ENCODE measurements at places on chromosomes 3 and 15.

DNA sequence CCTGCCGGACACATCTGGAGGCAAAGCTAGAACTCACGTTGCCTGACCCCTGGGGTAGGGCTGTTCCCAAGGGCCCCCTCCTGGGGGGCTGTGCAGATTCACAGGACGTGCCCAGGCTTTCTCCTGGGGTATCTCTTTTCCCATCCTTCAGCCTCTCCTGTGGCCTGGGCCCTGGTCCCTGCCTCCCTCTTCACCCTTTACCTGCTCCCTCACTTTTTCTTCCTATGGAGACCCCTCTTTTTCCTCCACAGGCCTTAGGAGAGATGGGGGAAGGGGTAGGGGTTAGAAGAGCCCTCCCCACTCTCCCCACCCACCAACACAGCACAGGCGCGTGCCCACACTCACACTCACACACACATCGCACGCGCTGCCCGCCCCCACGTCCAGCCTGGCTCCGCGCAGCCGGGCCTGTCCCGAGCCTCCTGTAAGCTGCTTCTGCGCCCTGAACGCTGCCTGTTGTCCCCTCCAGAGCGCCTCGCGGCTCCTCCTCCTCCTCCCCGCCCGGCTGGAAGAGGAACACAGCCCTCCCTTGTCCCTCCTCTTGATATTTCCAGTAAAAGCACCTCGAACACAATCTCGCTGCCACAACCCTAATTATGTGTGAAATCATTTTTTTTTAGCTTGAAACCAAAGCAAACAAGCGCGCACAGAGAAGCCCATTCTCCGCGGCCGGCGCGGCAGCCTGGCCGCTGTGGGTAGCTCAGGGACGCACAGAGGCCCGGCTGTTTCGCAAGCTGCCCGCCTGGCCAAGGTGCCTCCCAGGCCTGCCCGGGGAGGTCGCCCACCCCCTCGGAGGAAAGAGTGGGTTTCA is 33.9 kb upstream of the ACAN start:
- DNase-seq: no peak

DNA sequence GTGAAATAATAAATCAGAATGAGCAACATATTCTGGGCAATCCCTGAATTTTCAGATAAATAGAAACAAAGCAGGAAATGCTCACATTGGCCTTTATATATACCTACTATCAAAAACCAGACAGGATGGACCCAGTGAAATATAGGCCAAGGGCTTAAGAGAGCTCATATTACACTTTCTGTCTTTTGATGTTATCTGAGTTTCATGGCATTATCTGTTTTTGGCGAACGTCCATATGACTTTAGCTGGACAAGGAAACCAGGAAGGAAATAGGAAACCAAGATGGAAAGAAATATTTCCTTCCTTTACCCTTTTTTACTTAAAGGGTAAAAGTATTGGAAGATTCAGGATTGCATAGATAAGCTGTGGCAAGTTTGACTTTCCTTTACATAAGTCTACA is 274.8 kb downstream of the THSD4 start:
- DNase-seq: no peak

- DNase-seq: no peak
These were observed 14.4 kb downstream of the SNAPC5 start for GRCh38 chr15:66483131-66483566.

DNA sequence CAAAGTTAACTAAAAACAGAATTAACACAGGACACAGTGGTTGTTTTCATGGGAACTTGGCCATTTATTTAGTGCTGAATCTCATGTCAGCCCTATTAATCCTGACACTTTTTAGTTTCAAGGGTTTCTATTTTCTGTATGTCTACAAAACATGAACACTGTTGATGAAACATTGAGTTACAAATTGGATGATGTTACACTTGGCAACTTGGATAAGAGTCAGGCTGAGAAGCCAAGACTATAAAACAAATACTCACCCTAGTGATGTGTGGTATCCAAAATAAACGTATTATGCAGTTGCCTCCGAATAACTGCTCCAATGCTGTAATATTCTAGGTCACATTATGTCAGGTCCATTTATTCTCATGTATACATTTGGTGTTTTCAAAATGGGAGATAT is 349.6 kb downstream of the ZIC1 start:
- DNase-seq: no peak

DNA sequence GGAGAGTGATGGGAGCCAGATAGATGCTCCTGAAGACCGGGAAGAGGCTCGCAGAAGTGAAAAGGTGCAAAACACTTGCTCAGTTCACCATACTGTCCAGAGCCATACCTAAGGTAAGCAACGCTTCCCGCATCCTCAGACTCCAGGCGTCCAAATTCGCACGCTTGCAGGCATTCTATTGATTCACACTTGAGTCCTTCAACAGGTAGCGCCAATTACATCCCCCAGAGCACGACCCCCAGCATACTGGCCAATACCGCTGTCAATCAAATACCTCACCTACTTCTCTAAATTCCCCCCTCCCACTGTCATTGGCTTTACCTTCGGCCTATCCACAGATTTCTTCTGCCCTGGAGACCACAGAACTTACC is 361 bp upstream of the STXBP5L start:
- no peak for DNase-seq
